ENCODE measurements at places on chromosomes 6 and 20. TPM values are rescaled to one million over a fixed set of nuclear protein-coding genes. Genes with fewer than 3 reads are reported as not detected.

Gene PXMP4
- 16.4 TPM for total RNA-seq

Gene LINC00237
- total RNA-seq = not detected

Gene ECT2L
- total RNA-seq = not detected

Gene PROKR2
- total RNA-seq = not detected

Gene GTSF1L
- 0.29 TPM for total RNA-seq

Gene SLC44A4
- total RNA-seq = not detected

Gene TMEM244
- total RNA-seq = not detected

Gene TRIM31
- total RNA-seq = not detected

Gene C6orf52
- total RNA-seq = 0.63 TPM

Gene BPIFB2
- not detected for total RNA-seq

Gene COL11A2
- total RNA-seq = 0.50 TPM

Gene RIPPLY2
- total RNA-seq = not detected

Gene COQ3
- total RNA-seq = 6.7 TPM

Gene PBOV1
- not detected for total RNA-seq

Gene FAXC
- total RNA-seq = not detected
